ENCODE measurements at places on chromosomes 3 and 15.

- DNase-seq, result peak; percentile 61
These were observed 28.0 kb upstream of the VGLL4 start for GRCh38 chr3:11671648-11672100.

DNA sequence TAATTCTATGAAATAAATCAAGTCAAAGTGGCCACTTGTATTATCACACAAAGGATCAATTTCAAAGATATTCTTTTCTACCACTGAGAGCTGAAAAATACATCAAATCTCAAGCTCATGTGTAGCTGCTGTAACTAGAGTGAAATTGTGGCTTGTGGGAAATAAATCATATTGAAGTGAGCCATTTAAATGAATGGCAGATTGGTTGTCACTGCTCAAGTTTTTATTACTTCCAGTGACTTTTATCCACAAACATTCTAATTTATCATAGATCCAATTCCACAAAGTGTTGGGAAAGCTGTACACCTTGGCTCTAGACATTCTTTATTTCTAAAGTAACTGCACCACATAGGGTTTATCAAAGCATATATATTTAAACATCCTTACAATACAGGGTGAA, 285.4 kb downstream of the CNTN3 start:
- no peak for DNase-seq

DNA sequence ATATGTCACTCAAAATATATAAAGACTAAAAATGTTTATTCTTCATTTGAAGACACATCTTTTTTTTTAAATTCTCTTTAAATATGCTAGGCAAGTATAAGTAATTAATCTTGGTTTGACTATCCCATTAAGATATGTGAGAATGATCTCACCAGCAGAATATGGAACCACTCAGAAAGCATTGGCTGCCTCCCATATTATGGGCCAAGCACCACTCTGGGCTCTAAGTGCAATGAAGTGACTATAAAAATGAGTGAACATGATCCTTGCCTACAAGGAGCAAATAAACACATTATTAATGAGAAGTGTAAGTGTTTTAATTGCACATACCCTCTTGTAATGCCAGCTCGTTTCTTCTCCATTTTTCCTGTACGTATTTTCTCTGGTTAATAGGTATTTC, 328.5 kb downstream of the NAALADL2 start:
- no peak for DNase-seq

DNA sequence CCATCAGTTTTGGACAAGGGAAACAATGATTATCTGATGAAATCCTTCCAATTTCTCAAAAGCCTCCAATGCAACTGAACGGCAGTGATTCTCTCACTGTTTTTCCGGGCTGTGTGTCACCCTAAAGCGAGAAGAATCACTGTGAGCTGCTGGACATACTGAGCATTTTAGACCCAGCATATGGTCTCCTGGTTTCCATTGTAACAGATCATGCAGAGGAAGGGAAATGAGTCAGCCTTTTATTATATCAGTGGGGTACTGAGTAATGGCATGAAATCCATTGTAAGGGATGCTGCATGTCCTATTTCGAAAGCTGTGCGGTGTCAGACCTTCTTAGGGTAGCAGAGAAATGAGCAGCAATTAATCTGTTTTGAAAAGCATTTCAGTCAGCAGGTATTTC, 287.1 kb downstream of the IL5RA start:
- DNase-seq, result no peak

DNA sequence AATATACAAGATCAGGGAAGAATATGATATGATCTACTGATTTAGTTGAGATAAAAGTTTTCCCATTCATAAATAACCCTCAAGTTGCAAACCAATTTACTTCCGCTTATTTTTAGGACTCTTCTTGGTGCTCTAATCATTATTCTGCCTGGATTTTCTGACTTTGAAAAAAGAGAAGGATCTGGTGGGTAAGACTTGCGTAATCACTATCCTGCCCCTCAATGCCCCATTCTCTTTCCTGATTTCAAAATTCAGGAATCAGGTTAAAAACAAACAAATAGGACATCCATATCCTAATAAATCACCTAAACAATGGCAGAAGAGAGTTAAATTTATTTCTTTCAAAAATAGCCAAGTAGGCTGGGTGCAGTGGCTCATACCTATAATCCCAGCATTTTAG, 127.5 kb downstream of the CLASP2 start:
- DNase-seq, result no peak

DNA sequence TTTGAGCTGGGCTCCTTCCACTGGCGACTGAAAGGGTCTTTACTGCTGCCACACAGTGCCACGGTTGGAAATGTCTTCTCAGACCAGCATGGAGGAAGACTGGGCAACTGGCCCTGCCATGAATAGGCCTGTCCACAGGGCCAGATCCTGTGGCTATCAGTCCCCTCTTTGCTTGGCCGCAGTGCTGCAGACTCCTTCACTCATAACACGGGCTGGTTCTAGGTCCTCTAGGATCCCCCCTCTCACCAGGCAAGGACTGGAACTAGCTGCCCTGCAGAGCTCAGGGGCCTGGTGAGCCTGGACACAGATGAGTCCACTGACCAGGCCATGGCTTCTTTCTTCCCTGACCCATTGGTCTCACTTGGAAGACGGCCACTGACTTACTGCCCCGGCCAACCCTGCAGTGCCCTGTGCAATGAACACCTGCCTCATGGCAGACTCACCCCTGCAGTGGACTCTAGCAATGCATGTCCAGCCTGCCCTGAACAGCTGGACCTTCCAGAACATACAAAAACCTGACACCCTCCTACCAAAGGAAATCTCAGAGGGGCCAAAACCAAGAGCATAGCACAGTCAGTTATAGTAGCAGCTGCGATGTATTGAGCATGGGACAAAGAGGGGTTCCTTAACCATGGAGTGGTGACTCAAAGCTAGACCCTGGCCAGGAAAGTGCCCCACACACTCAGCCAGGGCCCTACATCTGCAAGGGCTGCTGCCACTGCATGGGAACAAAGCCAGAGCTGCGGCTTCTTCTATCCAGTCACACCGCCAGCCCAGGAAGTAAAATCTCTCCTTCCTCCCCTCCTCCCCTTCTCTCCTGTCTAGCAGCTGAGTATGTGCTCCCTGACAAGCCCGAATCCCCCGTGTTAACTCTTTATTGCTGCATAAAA, 72.1 kb upstream of the ITGA11 start:
- DNase-seq, result no peak

- no peak for DNase-seq
These were observed 617.1 kb downstream of the NR2F2 start for GRCh38 chr15:96947296-96948229.

DNA sequence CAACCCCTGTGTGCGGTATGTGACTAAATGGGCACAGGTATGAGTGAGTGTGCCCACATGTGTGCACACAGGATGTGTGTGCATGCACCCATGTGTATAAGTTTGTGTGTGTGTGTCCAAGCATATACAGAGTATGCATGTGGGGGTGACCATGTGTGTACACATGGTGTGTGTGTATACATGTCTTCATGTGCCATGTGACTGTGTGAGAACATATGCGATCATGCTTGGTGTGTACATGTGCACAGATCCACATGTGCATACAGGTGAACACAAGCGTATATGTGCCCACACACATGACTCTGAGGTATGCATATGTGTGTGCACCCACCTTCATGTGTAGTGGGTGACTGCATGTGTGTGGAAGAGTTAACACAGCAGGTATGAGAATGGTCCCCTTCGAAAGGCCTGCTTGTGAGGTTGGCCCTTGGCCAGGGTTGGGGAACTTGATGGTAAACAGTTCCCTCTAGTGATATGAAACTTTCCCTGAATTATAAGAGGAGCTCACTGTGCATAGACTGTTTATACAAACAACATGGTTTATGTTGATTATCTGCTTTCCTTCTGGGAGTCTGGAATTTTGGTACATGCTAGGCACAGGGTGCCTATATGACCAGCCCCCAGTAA, 10.3 kb downstream of the PFKFB4 start:
- DNase-seq, result no peak

DNA sequence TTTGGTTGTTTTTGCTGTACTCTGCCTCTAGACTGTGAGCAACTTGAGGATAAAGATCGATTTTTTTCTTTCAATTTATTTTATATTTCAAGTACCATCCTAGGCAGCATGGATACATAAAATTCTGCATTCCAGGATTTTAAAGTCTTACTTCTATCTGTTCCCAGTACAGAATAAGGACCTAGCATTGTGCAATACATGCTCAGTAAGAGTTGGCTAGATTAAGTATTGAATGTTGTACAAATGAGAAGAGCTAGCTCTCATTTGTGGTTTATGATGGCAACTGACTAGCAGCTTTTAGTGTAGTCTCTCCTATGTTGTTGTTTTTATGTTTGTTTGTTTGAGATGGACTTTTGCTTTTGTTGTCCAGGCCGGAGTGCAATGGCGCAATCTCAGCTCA, 222.7 kb downstream of the TP63 start:
- no peak for DNase-seq

GRCh38 chr3:85862893-85863455, 904.2 kb downstream of the CADM2 start:
- DNase-seq, result no peak

DNA sequence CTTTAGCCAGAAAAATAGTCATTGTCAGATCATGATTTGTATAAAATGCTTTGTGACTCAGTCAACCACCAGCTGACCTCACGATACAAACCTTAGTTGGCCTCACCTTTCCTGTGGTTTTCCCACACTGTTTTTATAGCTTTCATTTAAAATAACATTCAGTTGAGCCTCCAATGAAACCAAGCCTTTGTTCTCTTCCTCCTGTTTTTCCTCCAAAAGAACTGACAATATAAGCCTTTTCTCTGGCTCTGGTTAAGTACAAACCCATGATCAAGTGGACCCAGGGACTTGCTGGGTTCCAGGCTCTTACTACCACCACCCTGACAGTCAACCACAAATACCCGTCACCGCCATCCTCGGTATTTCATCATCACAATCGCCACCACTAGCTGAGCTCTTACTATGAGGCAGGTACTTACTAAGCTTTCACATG, 81.7 kb downstream of the TAMM41 start:
- DNase-seq, result no peak

DNA sequence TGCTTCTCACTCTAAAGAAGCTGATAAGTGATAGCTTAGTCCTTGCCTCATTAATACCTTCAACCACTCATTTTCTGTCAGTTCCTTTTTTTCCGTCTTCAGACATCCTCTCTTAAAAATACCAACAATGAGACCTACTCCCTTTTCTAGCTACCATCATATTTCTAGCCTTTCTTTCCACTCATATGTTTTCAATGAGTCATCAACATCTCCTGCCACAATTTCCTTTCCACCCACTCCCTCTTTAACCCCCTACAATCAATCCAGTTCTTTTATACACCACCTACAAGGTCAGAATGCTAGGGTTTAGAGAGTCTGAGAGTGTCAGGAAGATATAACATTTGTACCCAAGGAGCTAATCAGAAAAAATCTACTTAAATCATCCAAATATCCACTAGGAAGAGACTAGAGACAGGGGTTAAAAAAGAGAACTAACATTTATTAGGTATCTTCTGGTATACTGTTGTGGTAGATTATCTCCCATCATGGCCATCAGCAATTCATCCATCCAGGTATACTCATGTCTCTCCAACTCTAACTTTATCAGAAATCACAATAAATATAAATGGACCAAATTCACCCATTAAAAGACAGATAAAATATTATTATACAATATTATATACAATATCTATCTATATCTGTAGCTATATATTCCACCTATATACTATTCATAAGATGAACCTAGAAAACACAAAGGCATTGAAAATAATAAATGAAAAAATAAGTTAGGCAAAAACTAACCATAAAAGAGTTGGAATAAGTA, 42.5 kb downstream of the MYLK start:
- DNase-seq, result no peak

Data from GM10248 (cell line).